NCI-H774 (cell line): ENCODE measurements at places on chromosomes 3 and 15.

GRCh38 chr15:28097656-28098359 is 1.3 kb downstream of the OCA2 start:
- no peak for DNase-seq

DNA sequence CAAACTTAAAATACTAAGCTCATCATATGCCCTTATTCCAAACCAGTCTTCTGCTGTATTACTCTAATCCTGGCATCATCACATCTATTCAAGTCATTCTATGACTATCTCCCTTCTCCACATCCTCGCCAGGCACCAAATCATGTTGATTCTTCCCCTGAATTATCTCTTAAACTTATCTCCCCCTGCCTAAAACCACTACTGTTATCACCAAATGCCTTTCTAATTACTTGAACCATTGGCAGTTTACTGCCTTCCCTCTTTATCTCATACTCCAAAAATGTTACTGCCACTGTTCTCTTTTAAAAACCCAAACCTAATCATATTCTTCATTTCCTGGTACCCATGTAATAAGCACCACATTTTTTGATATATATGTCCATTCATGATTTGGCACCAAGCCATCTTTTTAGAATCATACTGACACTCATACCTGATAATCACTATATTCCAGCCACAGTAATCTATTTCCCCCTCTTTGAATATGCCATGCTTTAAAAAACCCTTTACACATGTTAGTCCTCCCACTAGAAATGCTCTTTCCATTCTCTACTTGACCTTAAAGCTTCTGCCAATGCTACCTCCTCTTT is 126.8 kb downstream of the PEAK1 start:
- DNase-seq, result no peak

DNA sequence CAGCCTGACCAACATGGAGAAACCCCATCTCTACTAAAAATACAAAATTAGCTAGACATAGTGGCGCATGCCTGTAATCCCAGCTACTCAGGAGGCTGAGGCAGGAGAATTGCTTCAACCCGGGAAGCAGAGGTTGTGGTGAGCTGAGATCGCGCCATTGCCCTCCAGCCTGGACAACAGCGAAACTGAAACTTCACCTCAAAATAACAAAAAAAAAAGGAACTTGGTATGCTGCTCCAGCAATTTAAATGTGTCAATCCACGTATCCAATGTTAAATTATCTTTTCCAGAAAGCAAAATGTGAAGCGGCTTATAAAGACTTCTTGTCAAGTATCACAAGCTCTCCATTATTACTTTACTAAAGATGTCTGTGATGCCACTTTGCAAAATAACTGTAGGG is 9.9 kb upstream of the ARIH1 start:
- DNase-seq, result no peak

GRCh38 chr3:170010498-170010897 is 27.3 kb upstream of the GPR160 start:
- no peak for DNase-seq

- peak; percentile 8 for DNase-seq
Observed at GRCh38 chr3:6771171-6771570, 89.7 kb upstream of the GRM7 start.

- no peak for DNase-seq
Observed at GRCh38 chr3:85050821-85051220, 92.0 kb downstream of the CADM2 start.

GRCh38 chr15:64854526-64854925 is 12.8 kb downstream of the PLEKHO2 start:
- no peak for DNase-seq

DNA sequence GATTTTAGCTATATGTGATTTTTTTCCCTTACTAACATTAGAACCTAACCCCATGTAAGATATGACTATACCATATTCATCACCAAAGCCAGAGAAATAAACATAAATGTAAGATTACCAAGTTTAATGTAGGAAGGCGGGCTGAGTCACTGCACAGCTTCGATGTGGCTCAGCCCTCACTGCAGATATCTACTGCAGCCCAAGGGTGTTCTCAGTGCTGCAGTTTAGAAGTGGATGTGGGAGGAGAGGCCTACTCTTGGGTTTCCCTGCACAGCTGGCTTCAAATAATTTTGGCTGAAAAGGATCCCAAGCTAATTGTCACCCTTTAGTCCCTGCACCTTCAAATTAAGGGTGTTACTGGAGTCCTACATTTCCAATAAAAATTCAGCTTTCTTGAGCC is 9.3 kb downstream of the ARPP19 start:
- no peak for DNase-seq

DNA sequence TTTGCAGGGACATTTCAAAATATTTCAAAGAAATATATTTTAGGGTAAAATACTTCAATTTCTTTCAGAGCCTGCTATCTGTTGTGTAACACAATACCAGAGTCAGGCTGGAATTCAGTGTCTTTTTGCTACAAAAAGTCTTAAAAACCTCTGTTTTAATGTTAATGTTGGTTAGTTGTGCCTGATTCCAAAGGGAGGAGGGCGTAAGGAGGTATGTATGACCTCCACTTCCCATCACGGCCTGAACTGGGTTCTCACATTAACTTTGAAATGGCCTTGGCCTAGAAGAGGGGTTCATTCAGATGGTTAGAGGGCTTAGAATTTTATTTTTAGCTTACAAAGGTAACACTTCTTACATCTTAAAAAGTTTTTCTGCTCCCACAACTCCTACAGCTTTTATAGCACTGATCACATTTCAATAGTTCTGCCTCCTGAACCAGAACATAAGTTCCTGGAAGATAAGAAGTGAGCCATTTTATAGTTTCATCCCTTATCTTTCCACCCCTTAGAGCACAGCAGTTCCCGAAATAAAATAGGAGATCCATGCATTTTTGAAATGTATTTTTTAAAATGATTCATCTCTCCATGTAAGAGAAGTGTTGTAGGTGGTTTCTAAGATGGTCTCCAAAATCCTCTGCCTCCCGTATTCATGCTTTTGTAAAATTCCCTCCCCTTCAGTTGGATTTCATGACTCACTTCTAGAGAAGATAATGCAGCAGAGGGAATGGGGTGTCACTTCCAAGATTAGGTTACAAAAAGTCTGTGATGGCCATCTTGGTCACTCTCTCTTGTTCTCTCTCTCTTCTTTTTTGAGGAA is 543.1 kb upstream of the NECTIN3 start:
- no peak for DNase-seq

DNA sequence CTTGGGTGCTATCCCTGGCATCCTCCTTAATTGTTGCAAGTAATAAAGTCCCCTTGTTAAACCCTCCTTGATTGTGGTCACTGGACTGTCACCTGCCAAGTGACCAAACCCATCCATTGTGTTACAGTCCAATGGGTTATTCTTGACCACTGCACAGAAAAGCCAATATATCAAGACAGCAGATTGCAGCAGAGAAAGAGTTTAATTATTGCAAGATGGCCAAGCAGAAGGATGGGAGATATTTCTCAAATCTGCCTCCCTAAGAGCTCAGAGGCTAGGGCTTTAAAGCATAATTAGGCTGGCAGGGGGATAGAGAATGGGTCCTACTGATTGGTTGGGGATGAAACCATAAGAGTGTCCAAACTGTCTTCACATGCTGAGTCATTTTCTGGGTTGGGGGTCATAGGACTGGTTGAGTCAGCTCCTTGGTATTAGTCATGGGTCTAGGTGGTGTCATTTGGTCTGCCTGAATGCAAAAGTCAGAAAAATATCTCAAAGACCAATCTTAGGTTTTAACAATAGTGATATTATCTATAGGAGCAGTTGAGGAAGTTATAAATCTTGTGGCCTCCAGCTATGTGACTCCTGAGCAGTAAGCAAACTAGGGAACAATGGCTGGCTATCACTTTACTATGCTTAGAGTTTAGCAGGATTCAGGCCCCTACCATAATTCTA is 19.1 kb upstream of the XYLB start:
- no peak for DNase-seq

GRCh38 chr3:67608034-67608433 is 46.4 kb downstream of the SUCLG2 start:
- DNase-seq, result no peak

GRCh38 chr15:90221246-90221900 is 12.4 kb downstream of the CIB1 start:
- peak; percentile 16 for DNase-seq

DNA sequence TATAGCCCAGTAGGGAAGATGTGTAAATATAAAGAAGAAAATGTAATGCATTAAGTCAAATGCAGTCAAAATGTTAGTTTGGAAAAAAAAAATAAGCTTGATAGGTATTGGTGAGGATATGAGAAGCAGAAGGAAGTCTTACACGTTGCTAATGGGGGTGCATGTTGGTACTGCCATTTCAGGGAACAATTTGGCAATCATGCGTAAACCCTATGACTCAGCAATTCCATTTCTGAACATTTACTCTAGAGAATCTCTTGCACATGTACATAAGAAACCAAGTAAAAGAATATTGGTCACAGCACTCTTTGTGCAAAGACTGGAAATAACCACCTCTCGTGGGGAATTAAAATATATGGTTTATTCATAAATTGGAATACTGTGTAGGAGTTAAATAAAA is 35.5 kb upstream of the TIMP4 start:
- no peak for DNase-seq

DNA sequence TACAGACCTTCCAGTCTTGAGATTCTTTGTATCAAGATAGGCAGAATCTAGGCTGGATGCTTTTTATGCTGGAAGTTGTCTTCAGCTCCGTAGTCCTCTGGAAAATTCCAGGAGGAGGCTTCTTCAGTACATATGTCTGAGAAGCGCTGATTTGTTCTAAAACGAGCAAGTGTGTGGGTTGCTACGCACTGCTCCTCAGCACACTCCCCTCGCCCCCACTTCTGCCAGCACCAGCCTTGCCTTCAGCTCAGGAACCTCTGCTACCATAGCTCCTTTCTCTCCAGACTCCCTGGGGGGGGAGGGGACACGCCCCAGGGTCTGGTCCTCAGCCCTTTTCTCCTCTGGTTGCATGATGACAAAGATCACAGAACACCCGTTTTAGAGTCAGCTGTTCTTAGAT is 75.5 kb upstream of the TRA2B start:
- DNase-seq, result no peak

DNA sequence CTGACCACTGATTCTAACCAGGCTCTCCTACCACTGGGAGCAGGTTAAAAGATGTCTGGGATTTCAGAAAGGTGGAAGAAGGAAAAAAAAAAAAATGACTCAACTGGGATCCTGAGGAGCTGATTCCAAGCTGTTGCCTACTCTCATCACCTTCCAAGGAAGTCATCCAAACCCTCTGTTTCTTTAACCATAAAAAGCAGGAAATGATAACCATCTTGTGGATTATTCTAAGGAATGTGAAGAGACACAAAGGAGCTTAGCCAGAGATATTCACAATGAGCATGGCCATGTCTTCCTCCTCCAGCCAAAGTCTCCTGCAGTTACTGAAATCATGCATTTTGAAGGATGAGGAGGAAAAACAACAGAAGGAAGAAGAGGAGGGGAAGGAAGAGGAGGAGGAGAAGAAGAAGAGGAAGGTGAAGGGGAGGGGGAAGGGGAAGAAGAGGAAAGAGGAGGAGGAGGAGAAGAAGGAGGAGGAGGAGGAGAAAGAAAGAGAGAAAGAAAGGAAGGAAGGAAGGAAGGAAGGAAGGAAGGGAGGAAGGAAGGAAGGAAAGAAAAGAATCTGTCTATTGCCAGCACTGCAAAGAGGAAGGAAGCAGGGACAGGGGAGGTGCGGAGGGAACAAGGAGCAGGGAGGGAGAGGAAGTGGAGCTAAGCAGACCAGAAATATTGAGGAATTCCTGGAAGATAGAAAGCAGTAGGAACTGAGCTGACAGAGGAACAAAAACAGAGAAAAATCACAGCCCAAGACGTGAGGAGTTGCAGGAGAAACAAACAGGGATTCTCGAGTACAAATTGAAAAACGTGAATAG is 229.2 kb downstream of the UACA start:
- DNase-seq, result no peak

GRCh38 chr15:83436513-83437158 is 10.5 kb upstream of the SH3GL3 start:
- DNase-seq, result no peak
